NCI-H774 (cell line): ENCODE measurements at places on chromosomes 6 and 20.

DNA sequence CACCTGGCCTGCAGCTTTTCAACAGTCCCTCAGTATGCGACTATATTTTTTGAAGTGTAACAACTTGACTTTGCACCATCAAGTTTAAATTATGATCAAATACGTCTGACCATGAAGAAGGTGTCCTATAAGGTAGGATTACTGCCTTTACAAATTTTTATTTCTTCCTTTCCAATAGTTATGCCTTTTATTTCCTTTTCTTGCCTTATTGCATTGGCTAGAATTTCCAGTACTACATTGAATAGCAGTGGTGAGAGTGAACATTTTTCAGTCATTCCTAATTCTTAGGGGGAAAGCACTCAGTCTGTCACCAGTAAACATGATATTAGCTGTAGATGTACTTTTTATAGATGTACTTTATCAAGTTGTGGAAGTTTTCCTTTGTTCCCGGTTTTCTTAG, 81.4 kb downstream of the IRAK1BP1 start:
- no peak for DNase-seq

DNA sequence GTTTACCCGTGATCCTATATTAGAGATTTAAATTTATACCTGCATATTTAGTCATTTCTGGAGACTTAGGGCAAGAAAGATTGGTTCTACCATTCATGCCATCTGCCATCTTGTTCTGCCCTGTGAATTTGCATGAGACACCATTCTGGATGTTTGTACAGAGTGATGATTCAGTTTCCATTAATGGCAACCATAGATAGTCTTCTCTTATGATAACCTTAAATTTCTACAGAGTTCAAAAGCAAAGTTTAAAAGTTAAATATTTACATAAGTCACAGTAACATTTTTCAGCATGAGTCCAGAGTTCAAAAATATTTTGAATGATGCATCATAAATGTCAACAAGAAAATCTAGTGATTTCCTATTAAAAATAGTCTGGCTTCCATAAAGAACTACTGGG, 23.2 kb downstream of the PLCB1 start:
- no peak for DNase-seq

- DNase-seq = no peak
Measured at GRCh38 chr20:61619751-61620150, 367.7 kb downstream of the CDH4 start.

- DNase-seq = no peak
Measured at GRCh38 chr6:136303516-136303915, 13.9 kb upstream of the BCLAF1 start.
